ENCODE measurements at places on chromosomes 6 and 20.

DNA sequence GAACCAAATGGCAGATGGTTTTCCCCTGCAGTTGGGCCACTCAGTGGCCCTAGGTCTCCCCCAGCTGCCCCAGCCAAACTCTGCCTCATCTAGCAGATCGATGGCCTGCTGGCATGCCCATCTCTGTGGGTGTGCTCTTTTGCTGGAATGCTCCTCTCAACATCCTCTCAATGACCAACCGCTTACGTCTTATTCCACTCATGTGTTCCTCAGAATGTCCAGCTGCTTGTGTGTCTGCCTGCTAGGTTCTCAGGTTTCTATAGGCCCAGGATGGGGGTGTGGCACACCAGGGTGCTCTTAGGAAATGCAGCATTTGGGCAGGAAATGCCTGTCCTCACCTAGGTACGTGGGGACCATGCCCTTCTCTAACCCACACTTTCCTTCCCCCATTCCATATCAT, 509.9 kb upstream of the SYNCRIP start:
- DNase-seq = no peak

DNA sequence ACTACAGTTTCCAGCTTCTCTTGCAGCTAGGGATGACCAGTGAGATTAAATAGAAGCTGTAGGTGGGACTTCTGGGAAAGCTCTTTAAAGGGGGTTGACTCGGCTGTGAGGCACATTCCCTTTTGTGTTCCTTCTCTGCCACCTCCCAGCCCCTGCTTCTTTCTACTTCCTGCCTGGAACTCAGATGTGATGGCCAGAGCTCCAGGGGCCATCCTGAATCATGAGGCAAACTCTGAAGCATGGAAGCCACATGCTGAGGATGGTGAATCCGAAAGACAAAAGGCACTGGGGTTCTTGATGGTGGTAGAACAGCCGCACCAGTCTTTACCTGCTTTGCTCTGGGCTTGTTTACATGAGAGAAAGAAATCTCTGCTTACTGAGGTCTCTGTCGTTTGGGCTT, 9.1 kb downstream of the CEBPB start:
- no peak for DNase-seq

- DNase-seq = no peak
Measured at GRCh38 chr6:67916399-67916798, 718.7 kb upstream of the ADGRB3 start.

GRCh38 chr6:36345681-36346466, 9.2 kb upstream of the BNIP5 start:
- DNase-seq = no peak

DNA sequence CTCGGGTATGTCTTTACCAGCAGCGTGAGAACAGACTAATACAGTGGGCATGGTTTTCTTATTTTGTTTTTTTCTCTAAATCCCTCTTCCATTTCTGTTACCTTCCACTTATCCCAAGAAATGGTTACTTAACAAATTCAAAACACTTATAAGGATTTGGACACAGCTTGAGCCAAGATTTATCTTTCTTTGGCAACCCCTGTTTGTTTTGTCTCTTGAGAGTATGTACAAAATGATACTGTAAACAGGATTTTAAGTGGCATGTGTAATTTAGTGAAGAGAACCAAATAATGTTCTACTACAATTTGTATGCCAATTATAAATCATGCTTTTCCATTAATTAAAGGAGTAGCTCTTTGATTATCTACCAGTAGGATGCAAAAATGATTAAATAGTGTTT, 51.4 kb downstream of the PPP1R14C start:
- DNase-seq = no peak

GRCh38 chr6:56370127-56370540, 122.8 kb upstream of the COL21A1 start:
- no peak for DNase-seq

DNA sequence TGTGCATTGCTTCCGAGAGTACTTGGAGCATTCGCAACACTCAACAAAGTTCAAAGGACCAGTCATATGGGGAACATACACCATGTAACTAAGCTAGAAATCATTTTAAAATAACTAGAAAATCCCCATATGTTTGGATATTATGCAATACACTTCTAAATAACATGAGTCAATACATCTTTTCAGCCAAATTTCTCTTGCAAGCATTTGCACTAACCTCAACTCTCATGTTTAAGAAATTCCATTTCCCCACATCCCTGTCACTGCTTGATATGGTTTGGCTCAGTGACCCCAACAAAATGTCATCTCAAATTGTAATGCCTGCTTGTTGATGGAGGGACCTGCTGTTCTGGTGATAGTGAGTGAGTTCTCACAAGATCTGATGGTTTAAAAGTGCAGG, 85.7 kb upstream of the CST7 start:
- DNase-seq = no peak

- peak; percentile 80 for DNase-seq
Measured at GRCh38 chr6:89952686-89953085, 58.4 kb downstream of the GJA10 start.

DNA sequence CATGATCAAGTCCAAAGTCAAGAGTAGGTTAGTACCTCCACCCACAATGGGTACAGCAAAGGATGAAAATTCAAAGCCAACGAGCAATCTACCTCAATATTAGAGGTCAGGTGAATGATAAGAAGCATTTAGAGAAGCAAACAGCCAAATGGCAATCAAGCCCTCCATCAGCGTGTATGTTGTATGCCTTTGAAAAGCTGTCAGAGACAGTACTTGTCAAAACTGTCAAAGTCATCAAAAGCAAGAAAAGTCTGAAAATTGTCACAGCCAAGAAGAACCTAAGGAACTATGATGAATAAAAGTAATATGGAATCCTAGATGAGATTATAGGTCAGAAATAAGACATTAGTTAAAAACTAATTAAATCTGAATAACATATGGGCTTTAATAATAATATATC, 99.3 kb downstream of the PCSK2 start:
- no peak for DNase-seq

DNA sequence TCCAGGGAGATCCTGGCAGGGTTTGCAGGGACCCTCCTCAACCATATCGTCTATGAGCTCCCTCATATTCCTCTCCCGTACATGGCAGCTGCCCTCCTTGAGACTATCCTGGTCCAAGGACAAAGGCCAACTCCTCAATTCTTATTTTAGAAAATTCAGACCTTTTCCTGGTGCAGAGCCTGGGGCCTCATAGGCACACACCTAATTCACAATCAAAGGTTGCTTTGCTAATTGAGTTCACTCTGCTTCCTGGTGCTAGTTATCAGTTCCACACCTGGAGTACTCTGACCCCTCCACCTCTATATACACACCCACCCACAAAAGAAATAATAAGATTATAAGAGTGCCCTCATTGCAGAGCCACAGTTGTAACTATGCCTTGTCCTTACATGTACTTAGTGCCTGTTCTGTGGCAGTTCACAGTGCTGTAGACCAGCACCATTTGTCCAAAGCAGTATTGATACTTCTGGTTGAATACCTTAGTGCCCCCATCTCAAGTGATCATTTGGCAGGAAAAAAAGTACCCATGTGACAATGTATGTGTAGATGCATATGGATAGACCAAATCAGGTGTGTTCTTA, 38.7 kb downstream of the GSS start:
- DNase-seq = no peak

DNA sequence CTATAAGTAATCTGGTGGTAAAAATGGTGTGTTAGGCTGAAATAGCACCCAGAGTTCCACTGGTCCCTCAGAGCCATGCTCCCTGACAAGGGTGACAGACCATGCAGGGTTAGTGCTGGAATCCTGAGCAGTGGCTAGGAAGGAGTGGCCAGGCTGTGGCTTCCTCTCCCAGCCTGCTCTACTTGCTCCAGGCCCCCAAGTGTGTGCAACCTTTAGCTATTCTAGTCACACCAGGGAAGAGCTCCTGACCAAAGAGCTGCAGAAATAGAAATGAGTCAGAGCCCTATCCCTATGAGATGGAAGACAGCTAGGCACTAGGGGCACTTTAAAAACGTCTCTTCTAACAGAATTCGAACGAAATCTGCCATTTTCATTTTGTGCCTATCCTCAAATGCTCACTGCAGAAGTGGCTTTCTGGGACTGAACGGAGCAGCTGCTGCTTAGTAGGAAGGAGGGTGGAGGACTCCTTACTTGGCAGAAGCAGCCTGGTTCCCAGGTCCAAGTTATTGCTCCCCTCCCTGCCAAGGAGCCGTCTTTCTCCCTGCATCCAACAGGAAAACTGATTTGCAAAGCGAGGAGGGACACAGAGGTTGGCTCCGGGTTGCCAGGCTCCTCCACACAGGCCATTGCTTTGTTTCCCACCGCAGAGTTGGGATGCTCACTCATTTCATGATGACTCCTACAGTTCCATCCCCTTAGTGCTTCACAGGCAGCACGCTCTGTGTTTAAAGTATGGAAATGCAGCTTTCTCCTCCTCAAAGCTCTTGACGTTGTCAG, 754.5 kb downstream of the C6orf118 start:
- DNase-seq = no peak

GRCh38 chr20:2293971-2294370, 1.8 kb upstream of the TGM3 start:
- no peak for DNase-seq
